ENCODE measurements at places on chromosomes 3 and 15.

GRCh38 chr15:44530653-44531052, 6.3 kb upstream of the EIF3J start:
- no peak for DNase-seq

DNA sequence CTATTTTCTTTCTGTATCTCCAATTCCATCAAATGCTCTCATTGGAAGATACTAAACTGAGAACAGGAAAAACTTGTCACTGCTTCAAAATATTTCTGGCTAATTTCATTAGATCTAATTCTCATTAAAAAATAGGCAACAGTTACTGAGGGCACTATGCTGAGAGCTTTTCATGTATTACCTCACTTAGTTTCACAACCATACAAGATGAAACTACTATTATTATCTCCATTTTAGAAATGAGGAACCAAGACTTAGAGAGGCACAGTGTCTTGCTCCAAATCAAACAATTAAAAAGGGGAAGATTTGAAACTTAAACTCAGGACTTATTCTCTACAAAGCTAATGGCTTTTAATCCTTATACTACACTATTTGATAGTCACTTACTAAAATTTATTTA, 7.2 kb upstream of the OTOL1 start:
- no peak for DNase-seq

DNA sequence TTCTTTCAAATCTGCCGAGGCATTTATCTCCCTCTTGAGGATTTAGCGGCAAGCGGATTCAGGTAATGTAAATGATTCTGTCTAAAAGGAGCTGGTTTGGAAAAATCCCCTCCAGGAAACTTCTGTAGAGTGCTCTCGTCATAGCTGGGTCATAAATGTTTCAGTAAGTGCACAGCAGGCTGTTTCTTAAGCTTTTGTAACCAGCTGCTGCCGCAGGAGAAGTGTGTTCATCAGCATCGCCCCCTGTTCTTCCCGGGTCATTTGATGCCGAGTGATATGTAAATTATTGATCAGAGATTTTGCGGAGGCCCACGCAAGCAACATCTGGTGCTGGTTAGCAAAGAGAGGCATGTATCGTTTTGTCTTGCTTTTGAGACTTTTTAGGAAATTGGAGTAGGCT, 53.1 kb downstream of the DNASE1L3 start:
- DNase-seq, result no peak

DNA sequence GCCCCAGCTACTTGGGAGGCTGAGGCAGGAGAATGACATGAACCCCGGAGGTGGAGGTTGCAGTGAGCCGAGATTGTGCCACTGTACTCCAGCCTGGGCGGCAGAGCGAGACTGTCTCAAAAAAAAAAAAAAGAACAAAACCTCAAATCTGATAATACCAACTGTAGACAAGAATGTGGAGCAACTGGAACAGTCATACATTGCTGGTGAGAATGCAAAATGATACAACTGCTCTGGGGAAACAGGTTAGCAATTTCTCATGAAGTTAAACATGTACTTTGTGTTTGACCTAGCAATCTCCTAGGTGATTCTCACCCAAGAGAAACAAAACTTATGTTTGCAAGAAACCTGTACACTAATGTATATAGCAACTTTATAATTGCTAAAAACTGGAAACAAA, 4.4 kb upstream of the VHL start:
- no peak for DNase-seq

DNA sequence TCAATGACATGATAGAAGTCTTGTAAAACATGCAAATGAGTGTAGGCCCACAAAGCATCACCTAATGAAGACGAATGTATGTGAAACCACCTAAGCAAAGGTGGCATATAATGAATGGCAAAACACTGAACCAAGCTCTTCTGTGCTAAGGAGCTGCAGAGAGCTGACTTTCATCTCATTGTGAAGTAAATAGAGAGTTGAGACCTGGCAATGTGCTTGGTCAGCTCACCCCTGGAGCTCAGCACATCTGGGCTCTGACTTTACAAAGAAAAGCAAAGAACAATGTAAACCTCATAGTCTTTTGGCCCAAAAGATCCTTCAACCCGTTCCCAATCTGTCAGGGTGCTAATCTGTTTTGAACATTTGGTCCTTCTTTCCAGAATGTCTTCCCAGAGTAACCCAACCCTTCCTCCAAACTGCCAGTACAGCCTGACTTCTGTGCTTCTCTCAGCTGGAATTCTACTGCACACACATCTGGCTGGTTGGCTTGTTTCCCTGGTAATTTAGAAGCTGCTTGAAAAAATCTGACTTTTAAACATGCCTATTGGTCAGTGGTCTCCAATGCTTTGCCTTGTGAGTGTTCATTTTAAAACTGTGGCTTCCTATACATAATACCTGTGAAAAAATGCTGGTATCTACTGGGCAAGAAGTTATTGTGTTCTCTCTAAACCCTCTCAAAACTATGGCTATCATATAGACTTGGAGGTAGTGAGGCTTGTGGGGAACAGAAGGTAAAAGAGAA, 101.7 kb downstream of the CD200R1L start:
- no peak for DNase-seq

DNA sequence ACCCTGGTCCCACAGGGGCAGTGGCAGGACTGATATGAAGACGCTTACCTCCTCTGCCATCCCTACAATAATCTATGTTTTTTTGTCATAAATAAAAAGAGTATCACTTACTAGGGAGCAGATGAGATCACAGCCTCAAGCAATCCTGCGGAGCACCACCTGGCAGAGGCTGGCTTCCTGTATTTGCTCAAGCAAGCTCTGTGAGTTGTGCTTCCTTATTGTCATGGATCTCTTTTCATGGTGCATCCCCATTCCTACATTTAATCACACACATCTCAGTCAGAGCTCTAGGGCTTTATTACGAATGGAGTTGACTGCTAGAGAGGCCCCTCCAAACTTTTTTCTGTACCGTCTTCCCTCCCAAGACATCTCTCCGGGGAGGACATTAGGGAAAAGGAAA, 186.0 kb downstream of the UBE2E2 start:
- no peak for DNase-seq

DNA sequence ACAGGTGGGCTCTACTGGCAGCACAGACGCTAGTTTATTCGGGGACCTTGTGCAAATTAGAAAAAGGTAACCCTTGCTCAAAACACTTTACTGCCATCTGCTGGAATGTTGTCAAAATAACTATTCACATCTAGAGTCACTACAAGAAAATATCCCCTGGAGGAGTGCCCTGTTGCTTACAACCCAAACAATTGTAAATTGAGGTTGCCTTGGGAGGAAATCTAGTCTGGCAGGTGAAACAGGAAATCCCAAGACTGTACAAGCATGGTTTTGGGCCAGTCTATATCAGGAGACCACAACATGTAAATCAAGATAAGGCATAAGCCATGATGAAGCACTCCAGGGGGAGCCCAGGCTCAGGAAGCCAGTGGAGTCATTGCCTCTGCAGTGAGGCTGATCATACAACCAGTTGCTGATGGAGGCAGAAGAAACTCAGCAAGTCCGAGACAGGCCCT, 136.8 kb upstream of the ACP3 start:
- DNase-seq, result no peak

GRCh38 chr3:13886593-13887129, 6.8 kb upstream of the WNT7A start:
- no peak for DNase-seq

- no peak for DNase-seq
Observed at GRCh38 chr15:95626501-95627361, 703.8 kb upstream of the NR2F2 start.

Measured in CD4-positive, alpha-beta T cell treated with Interferon alpha-2 for 1 hour (primary cell).